SHP77 treated with DMSO at 0.1 percent for 48 hours (cell line): ENCODE measurements at places on chromosomes 1 and 21.
A peak's percentile ranks its signal among the peaks of the same experiment; 100 is the strongest.

GRCh38 chr1:150089846-150090520 is 22.4 kb downstream of the VPS45 start:
- DNase-seq, result no peak

- DNase-seq, result no peak
Measured at GRCh38 chr1:231500666-231501065, 27.8 kb upstream of the TSNAX start.

DNA sequence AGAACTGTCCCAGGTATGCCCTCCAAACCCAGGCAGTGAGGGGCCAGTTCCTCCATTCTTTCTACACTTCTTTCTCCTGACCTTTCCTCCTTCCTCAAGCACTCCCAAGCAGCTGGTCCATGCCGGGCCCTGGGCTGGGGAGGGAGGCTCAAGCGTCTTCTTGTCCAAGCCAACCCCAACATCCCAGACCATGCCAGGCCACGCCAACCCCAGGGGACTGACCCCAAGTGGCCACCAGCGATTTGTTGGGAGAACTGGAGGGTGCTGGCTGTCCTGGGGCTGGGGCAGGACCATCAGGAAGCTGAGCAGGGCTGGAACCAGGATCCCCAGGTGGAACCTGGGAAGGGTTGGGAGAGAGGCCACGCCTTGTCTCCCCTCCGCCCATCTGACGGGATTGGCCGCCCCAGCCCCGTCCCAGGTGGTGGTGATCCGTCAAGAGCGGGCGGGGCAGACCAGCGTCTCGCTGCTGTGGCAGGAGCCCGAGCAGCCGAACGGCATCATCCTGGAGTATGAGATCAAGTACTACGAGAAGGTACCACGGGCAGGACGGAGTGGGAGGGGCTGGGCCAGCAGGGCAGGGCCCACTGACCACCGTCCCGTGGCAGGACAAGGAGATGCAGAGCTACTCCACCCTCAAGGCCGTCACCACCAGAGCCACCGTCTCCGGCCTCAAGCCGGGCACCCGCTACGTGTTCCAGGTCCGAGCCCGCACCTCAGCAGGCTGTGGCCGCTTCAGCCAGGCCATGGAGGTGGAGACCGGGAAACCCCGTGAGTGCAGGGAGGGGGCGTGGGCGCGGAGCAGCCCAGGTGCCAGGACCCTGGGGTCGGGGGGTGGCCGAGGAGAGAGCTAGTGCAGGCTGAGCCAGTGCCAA is 29.9 kb downstream of the EPHA8 start:
- DNase-seq, result no peak

DNA sequence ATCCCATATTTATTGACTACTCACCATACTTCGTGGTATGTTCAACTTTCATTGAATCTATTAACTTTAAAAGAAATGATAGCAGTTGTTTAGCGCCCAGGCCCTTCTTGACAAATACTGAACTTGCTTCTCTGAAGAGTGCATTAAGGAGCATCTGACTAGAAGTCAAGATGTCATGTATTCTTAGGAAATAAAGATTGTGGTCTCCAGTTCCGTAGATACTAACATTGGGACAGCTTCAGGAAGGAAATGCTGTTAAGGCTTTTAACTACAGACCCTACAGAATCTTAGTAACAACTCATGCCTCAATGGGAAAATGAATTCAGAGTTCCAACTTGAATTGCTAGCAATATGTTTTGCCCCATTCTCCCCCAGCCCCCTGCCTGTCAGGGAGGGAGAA is 14.8 kb downstream of the LYST start:
- DNase-seq, result no peak

DNA sequence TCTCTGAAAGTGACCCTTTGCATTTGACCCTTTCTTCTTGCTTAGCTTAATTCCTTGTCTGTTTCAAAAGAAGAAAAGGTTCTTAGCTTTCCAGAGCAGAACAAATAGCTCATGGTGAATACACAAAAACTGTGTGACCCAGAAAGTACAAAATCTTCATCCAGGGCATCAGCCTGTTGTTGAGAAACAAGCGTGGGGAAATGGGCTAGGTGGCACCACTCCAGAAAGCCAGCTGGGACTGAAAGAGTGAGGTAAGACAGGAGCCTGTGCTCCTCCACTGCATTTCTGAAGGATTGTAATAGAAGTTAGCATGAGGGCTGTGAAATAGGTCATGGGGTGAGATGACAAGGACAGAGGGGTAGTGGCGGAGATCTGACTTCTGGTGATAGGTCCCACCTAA is 45.8 kb downstream of the CYP2J2 start:
- DNase-seq, result no peak

- peak; percentile 42 for DNase-seq
Measured at GRCh38 chr1:72623299-72623708, 341.0 kb upstream of the NEGR1 start.

GRCh38 chr21:33685613-33686197 is 43.4 kb downstream of the ITSN1 start:
- DNase-seq, result no peak

DNA sequence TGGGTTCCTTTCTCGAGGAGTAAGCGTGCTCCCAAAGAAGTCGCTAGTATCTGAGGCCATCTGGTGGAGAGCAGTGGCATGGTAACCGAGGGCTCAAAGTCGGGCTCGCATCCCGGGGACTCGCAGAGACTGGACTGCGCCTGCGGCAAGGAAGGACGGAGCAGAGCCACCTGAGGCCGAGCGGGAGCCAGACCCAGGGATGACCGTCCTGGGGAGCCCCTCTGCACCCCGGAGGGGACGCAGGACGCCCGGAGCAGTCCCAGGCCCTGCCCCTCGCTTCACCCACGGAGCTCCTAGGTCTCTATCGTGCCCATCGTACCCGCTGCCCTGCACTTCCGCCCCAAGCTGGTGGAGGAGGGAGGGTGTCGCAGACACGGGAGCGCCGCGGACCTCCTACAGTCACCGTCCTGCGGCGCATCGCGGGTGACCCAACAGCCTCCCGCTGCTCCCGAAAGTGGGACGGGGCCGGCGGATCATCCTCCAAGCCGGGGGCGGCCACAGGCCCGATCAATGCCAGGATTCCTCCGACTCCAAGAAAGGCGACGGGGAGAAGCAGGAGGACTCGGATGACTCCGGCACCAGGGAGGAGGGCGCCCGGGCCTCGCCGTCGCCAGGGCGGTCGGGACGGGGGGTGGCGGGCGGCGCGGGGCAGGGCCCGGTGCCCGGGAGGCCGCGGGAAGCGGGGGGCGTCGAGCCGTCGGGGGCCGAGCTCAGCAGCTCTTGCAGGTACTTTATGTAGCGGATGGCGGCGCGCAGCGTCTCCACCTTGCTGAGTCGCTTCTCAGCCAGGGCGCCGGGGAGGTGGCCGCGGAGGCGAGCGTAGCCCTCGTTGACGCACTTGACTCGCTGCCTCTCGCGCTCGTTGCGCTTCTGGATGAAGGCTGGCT is 2.3 kb upstream of the CACNA1S start:
- peak; percentile 81 for DNase-seq

- DNase-seq, result no peak
Measured at GRCh38 chr1:231091831-231092301, 51.8 kb upstream of the FAM89A start.

DNA sequence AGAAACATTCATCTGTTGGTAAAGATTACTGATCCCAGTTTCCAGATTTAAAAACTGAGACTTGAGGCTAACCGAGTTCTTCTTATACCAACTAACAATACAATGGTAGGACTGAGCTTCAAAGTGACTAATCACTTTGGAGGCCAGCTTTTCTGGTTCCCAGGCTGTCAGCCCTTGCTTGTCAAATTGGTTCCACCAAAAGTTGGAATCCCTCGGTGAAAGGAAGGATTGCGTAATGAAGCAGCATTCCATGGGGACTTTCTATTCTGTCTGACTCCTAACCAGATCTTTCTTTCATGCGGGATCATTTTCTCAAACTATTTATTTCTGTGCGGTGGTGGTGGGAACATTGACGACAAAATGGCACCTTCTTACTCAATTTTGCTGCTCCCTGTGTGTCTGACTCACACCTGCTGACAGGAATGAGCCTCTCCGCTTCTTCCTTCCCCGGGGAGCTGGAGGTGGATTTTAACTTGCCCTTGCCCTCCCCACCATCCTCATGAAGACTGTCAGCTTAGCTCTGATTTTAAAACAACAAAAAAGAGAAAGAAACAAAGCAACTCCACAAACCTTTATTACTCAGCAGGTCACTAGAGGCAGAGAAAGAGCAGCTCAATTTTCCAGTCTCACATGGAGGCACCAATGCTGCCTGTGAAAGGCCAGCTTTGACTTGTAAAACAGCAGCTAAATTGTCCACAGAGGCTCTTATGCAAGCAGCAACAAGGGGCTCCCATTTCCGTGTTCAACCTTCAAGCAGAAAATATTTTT is 32.9 kb upstream of the RASAL2 start:
- DNase-seq, result no peak

DNA sequence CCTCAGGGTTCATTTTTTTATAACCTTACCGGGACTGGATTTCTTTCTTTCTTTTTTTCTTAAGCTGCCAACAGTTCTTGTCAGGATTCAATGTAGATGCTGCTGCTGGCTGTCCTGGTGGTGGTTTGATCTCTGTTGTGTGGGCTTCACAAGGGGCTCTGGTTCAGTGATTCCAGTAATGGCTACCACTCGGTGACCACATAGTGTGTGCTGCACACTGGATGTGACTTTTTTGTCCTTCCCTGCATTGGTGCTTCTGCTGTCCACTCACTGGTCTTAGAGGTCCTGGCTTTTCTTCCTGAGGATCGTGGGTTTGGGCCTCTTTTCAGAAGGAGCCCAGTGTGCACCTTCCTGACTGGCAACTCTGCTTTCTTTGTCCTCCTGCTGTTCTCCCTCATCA is 18.5 kb downstream of the KCNK1 start:
- no peak for DNase-seq

- DNase-seq, result no peak
Measured at GRCh38 chr1:201778279-201779065, 50.5 kb upstream of the IPO9 start.

- no peak for DNase-seq
Measured at GRCh38 chr1:35475856-35476674, 81.1 kb downstream of the KIAA0319L start.

GRCh38 chr1:222420633-222421032 is 127.3 kb downstream of the HHIPL2 start:
- no peak for DNase-seq

GRCh38 chr1:9476790-9477463 is 62.3 kb upstream of the SLC25A33 start:
- no peak for DNase-seq

GRCh38 chr21:44875316-44875700 is 1.8 kb upstream of the PTTG1IP start:
- no peak for DNase-seq

DNA sequence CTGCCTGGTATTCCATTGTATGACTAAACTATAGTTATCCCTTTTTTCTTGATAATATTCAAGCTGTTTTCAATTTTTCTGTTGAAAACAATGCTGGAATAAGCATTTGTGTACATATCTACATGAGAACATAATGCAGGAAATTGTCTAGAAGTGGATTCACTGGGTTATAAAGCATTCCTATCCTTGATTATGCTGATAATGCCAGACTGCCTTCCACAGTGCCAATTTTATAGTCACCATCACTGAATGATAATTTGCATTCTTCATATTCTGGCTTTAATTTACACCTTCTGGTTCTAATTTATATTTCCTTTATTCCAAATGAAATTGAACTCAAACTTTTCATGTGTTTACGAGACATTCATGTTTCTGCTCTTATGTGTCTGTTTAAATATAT is 651.0 kb upstream of the PLXNA2 start:
- DNase-seq, result no peak

DNA sequence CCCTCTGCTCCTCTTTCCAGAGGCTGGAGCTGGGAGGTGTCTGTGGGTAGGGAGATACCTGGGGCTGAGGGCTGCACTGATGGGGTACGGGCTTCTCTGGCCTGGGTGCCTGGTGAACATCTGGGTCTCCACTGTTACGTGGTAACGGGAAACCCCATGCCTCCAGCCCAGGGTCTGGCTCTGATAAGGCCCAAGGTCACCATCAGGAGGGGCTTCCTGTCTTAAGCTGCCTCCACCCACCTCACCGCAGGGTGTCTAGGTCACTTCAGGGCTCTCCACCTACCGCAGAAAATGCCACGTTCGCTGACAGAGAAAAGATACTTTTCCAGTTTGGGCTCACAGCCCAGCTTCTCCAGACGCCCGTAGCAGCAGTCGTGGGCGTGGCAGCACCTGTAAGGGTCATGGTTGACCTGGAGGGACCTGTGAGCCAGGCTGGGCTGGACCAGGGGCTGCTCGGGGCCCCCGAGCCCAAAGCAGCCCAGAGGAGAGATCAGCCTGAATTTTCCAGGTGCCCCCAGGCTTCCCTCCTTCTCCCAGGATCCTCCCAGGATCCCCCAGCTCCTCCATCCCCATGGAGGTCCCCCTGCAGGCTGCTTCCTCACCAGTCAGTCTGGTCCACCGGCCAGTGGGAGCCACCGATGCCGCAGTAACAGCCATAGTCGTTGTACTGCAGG is 1.3 kb downstream of the PLA2G2E start:
- DNase-seq, result no peak

DNA sequence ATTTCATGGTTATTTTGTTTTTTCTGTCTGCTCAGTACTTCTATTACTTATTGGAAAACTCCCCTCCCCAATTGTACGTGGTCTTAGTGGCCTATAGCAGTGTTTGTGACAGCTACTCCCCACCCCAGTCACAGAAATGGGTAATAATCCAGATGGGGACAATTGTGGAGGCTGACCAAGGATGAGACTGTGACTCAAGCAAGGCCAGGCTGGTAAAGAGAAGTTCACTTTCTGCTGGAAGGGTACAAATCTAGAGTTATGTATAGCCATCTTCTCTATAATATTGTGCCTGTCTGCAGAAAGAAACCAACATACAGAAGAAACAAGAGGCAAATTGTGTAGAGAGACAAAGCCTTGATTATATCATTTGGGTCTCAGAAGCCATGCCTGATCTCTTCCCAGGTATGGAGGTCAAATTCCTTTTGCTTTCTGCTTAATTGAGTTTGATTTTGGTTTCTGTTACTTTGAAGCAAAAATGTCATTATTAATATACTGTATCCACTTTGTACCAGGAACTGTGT is 270.4 kb downstream of the HLX start:
- no peak for DNase-seq

GRCh38 chr1:245583575-245584330 is 429.0 kb downstream of the KIF26B start:
- no peak for DNase-seq

GRCh38 chr21:35026153-35026500 is 23.0 kb downstream of the RUNX1 start:
- DNase-seq, result no peak

DNA sequence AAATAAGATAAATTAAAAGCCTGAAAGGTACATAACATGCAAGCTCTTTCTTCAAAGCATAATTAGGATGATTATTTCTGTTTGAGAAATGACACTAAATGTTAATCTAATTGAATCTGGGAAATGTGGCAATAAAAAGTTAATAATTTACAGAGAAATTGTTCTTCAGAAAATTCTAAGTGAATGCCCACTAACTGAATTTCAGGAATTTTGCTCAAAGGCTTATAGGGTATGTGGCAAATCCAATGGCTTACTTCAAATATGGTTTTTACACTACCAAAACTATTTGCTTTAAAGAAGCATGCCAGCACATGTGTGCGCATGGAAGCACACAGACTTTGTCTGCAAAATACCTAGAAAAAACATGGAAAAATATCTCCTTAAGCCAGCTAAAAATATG is 186.6 kb upstream of the FOXD3 start:
- DNase-seq, result no peak

- no peak for DNase-seq
Measured at GRCh38 chr1:30879126-30879786, 29.3 kb downstream of the SDC3 start.

GRCh38 chr1:194062526-194062925 is 876.1 kb upstream of the B3GALT2 start:
- no peak for DNase-seq
